ENCODE measurements at places on chromosomes 7 and 10.
A peak's percentile ranks its signal among the peaks of the same experiment; 100 is the strongest.

- peak; percentile 51 for DNase-seq
Measured at GRCh38 chr7:129436335-129436923, 2.2 kb downstream of the STRIP2 start.

GRCh38 chr7:113731571-113731970, 187.2 kb downstream of the PPP1R3A start:
- no peak for DNase-seq

- DNase-seq = no peak
Measured at GRCh38 chr10:43045631-43046287, 31.1 kb upstream of the RET start.

DNA sequence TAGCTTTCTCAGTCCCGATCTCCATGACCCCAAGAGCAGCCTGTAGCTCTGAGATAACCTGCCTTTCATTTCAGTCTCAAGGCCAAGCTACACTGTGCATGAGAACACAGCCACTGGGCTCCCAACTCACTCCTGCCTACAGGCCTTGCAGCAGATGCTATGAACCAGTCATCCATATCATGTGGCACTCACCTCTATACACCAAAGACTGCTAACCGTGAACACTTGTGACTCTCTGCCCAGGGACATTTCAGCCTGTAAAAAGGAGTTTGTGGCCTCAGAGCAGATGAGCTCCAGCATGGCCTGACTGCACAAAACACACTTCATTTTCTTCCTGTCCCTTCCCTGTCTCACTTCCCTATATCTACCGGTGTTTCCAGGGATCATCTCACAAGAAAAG, 56.9 kb upstream of the NPY start:
- DNase-seq = no peak

DNA sequence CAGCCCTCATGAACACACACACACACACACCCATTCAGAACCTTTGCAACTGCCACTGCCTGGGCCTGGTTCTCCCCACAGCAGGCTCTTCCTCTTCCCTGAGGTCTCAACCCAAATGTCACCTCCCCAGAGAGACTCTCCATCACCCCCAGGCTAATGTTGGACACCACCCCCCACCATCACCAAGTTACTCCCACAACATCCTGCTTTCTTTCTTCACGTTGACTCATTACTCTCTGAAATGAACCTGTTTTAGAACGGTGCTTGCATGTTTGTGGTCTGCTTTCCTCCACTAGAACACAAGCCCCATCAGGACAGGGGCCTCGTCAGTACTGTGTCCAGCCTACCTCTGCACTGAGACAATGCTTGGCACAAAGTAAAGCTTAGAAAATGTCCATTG, 16.0 kb downstream of the AFAP1L2 start:
- DNase-seq = no peak
